ENCODE measurements at places on chromosomes 1 and 21.

- no peak for DNase-seq
Observed at GRCh38 chr1:156676114-156676819, 940 bp downstream of the NES start.

DNA sequence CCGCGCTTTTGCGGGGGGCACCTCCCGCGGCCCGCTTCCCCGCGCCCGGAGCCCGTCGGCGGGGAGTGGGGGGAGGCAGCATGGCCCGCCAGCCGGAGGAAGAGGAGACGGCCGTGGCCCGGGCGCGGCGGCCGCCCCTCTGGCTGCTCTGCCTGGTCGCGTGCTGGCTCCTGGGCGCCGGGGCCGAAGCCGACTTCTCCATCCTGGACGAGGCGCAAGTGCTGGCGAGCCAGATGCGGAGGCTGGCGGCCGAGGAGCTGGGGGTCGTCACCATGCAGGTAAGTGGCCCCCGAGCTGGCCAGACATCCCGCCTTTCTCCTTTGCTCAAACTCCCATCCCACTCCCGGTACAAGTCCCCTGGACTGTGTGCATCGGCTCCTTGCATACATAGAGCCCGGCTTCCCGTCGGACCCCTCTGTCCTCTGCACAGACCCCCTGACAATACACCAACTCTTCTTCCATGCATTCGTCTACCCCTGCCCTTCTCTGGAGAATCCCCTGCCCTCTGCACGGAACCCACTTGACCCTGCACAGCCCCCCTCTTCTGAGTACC lies 812 bp downstream of the CACHD1 start:
- peak; percentile 44 for DNase-seq

DNA sequence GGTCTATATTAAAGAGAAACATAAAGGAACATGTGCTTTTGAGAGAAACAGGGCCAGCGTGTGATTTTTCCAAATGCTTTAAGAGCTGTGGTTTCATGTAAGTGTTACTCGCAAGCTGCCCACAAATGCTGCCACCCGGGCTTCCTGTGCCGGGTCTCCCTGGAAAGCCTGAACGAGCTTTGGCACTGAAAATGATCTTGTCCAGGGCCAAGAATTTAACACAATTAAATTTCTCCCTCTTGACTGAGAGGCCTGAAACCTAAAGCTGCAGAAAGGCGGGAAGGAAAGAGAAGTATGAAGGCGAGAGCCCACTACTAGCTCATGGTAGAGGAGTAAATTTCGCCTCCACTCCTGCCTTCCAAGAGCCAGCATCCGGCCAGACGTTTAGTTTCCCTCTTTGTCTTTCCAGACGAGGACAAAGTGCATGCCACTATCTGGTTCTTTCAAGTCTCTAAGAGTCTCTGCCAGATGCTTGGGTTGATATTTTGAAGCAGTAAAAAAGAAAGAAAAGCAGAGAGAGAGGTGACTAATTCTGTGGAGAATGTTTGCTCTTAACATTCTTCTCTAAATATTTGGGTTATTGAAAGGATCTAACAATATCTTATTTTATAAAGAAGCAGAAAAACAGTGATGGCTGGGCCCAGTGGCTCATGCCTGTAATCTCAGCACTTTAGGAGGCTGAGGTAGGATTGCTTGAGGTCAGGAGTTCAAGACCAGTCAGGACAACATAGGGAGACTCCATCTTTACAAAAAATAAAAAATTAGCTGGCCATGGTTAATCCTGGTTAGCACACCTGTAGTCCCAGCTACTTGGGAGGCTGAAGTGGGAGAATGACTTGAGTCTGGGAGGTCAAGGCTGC lies 100.0 kb upstream of the HNRNPU start:
- DNase-seq = peak; percentile 71

- DNase-seq = no peak
Observed at GRCh38 chr1:164785841-164786534, 227.0 kb downstream of the PBX1 start.

GRCh38 chr1:69244211-69244610 lies 323.5 kb upstream of the LRRC7 start:
- no peak for DNase-seq

DNA sequence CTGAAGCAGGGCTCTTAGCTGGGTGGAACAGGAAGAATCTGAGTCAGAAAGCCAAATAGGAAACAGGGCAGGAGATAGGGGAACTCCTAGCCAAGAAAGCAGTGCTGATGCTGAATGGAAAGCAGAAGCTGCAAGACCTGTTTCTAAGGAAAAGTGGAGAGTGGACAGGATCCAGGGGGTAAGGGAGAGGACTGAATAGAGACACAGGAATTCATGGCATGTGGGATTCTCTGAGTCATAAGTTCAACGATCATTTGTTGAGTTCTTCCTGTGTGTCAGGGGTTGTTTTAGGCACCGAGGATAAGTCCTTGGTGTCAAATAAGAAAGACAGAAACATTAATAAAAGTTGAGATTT lies 153.8 kb upstream of the FGGY start:
- DNase-seq = peak; percentile 74

DNA sequence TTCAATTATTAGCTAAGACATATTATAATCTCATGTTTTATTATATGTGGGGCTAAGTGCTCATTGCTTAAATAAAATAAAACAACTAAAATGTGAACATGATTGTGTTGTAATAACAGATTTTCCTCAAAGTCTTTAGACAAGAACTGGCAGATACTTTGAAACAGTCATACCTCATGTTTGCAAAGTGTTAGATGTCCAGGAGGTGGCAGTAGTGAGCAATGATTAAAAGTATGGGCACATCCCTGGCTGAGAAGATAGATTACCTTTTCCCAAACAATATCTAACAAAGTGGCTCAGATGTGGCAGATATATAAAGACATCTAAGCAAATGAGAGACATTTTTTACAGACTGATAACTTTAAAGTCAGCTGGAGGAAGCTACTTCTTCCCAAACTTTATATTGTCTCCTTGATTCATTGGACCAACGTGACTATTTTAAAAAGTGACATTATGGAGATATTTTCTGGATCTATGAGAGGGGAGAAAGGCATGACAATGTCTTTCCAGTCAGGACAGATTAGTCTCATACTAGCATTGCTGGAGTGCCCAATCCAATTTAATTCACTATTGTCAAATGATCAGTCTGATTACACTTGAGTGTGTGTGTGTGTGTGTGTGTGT lies 269.8 kb downstream of the S1PR1 start:
- peak; percentile 63 for DNase-seq

DNA sequence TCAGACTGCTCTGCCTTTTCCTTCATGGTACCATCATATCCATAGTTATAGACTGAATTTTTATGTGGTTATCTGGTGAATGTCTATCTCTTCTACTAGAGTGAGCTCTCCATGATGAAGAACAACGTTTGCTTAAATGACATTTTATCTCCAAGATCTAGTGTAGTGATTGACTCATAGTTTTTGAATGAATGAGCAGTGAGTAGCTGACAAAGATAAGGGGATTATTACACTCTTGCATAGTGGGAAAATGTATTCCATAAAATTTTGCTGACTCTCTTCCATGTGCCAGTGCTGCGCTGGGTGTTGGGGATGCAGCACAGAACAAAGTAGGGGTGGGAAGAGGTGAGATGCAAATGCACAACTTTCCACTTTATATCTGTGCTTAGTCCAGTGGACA lies 147.7 kb downstream of the TGFB2 start:
- no peak for DNase-seq

GRCh38 chr1:203569490-203570318 lies 56.9 kb upstream of the ATP2B4 start:
- no peak for DNase-seq

- no peak for DNase-seq
Observed at GRCh38 chr1:201639826-201640225, 100.9 kb downstream of the NAV1 start.

- no peak for DNase-seq
Observed at GRCh38 chr1:32122151-32122550, 14.3 kb downstream of the KPNA6 start.

DNA sequence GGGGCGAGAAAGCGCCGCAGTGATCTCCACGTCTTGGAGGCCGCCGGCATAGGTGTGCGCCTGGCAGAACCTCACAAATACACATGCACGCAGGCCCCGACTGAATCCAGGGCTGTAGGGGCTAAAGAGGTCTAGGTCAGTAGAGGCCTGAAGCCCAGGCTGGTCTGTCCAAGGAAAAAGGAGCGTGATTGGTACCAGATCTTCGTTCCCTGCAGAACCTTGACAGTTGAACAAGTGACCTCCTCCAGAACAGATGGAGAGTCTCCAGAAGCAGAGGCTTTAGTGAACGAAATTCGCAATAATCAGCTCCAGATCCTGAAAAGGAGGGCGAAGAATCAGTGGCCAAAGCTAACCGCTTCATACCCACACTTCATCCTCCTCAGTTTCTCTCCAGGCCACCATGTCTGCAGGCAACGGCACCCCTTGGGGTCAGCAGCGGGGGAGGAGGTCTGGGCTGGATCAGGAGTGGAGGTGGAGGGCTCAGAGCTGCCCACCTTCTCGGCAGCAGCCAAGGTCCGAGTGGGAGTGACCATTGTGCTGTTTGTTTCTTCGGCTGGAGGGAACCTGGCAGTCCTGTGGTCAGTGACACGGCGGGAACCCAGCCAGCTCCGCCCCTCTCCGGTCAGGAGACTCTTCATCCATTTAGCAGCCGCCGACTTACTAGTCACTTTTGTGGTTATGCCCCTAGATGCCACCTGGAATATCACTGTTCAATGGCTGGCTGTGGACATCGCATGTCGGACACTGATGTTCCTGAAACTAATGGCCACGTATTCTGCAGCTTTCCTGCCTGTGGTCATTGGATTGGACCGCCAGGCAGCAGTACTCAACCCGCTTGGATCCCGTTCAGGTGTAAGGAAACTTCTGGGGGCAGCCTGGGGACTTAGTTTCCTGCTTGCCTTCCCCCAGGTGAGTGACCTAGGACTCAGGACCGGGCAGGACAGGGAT lies 749 bp upstream of the PEX11B start:
- peak; percentile 65 for DNase-seq

DNA sequence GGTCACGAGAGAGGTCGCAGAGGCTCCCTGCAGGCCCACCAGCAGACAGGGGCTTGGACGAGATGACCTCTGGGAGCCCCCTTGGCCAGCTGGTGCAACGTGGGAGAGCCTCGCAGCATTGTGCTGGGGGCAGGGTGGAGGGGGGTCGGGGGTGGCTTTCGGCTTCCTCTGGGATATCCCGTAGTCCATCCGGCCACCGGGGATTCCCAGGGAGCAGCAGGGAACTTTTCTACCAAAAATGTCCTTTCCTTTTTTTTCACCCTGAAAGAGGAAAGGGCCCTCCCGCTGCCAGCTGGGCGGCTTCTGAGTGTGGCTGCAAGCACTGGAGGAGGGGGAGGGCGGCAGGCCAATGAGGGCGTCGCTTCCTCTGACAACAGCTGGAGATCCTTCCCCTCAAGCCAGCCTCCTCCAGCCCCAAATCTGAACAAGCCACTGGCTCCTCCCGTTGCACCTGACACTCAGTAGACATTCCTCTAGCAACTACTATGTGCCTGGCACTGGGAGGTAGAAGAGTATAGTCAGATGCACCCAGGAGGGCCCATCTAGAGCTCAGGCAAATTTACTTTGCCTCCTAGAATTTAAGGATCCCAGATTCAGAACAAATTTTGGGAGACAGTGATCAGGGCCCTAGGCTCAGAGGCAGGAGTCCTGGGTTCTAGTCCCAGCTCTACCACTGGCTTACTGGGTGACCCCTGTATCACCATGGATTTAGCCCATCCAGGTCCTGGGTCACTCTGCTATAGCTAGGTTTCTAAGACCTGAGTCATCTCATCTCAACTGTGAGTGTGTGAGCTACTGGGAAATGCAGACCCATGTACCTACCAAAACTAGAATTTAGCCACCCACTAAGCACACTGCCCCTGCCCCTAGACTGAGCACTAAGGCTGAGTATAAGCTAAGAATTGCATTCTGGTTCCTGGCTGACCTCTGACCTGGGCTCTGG lies 2.7 kb downstream of the MOB3C start:
- DNase-seq = peak; percentile 67

DNA sequence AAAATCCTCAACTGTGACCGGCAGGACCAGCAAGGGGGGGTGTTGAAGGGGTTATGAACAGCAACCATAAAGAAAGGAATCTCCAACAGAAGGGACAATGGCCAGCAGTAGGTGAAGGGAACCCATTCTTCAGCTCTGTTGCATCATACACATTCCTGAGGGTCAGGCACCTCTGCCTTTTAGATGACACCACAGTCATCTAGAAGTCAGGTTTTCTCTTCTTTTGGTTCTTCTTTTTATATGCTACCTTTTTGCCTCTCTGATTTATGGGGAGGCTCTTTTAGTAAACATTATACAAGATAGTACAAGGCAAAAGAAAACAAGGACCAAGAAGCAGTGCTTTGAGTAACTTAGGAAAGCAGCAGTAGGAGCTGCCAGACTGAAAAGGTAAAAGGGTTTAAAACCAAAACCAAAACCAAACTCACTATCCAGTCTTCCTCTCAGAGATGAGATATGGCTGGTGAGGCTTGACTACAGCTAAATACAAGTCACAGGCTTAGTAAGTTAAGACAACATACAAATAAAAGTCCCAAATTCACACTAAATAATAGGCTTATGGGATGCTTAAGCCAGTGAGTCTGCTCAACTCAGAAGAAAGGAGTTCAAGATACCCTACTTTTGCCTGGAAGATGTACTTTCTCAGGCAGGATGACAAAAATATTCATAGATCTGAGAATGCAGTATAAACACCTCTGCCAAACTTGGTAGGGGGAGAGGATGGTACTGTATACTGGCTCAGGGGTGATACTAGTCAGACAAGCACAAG lies 4.1 kb downstream of the TEX38 start:
- no peak for DNase-seq

DNA sequence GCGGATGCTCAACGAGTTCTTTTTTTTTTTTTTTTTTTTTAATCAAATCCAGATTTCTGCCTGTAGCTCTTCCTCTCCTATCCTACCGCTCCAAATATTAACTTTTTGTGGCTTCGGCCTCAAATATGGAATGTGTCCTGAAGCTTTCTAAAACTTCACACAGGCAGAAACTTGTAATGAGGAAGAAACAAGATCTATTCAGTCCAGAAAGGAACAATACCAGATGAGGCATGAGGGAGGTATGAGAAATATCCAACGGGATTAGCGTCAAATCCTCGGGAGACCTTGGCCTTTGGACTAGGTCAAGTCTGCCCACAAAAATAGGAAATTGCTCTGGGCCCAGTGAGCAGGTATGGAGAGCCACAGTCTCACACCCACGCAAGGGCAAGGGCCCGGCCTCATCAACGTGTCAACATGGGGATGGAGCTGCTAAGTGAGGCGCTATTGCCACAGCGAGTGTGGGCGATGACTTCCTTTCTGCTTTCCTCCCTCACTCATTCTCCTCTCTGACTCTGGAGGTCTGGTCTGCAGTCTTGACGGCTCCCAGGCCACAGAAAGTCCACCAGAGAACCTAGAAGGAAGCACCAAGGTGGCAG lies 66.6 kb downstream of the BCAR3 start:
- no peak for DNase-seq

DNA sequence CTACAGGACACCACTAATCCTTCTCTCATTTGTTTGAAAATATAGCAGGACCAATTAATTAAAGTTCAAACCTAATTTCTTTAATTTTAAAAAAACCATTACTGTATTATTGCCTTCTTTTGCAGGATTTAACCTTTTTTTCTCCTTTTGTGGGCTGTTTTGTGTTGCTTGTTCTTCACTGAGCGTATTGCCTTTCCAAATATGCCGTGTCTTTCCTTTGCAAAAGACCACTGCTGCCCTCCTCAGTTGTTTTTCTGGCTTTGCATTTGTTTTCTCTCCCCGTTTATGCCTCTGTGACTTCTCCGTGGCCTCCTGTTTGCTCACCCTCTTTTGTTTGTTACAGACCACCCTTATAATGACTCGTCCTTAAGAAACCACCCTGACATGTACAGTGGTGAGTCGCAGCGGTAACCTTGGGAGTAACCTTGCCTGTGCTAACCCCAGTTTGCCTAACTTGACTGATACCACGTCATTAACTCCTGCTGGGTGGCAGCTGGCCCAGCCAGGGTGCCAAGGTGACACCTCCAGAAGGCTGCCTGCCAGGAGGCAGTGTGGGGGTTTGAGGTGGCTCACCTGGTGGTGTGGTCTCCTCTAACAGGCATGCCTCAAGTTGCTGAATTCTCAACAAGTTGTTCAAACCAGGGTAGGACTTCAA lies 81.1 kb upstream of the CNTN2 start:
- no peak for DNase-seq

Measured in hepatocyte (in vitro differentiated cells).